ENCODE measurements at places on chromosomes 2 and 18.

DNA sequence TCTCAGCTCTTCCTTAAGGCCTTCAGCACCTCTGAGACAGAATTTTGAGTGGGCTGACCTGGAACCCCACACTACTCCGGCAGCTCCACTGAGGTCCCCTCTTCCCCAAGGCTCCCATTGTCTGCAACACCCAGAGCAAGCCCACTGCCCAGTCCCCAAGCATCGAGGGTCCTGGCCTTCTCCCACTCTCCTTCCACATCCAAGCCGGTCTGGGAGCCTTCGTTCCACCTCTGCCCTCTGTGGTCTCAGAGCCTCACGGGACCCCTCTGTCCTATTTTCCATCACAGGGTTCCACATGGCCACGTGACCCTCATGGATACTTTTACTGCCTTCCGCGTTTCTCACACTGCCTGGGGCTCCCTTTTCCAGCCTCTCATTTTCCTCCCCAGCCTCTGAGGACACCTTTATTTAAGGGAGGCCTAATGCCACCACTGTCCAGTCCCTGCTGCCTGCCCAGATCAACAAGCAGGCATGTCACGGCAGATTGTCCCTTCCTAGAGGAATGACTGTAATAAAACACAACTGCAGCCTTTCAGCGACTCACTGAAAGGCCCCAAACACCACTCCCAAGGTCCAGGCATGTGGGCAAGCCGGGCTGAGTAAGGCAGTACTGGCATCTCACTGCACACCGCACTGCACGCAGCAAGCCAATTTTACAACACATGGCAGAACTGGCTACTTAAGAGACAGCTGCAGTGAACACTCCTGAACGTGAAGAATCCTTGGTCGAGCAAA, 7.9 kb upstream of the SALL3 start:
- no peak for DNase-seq

DNA sequence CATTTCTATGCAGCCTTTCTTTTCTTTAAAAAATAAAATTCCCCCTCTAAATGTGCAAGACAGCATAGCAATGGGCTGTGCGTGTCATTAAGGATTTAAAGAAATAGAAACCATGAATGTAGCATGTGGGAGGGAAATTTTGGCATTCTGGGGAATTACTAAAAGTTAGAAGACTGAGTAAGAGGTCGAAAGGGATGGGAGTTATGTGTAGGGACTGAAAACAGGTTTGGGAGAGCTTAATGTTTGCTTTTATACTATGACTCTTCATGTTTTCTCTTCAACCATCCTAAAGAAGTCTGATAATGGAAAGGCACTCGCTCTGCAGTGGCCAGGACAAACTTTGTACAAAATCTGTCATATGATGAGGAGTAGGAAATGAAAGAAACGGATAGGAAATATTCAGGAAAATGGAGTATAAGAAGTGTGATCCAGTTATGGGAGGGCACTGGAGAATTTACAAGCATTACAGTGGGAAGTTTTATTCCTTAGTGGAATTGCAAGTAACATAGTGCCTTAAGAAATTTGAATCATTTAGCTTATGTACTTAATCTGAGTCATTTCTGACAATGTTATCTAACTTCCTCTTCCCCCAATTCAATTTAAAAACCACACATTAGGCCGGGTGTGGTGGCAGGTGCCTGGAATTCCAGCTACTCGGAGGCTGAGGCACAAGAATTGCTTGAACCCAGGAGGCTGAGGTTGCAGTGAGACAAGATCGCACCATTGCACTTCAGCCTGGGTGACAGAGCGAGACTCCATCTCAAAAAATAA, 20.6 kb downstream of the TMEM87B start:
- no peak for DNase-seq

DNA sequence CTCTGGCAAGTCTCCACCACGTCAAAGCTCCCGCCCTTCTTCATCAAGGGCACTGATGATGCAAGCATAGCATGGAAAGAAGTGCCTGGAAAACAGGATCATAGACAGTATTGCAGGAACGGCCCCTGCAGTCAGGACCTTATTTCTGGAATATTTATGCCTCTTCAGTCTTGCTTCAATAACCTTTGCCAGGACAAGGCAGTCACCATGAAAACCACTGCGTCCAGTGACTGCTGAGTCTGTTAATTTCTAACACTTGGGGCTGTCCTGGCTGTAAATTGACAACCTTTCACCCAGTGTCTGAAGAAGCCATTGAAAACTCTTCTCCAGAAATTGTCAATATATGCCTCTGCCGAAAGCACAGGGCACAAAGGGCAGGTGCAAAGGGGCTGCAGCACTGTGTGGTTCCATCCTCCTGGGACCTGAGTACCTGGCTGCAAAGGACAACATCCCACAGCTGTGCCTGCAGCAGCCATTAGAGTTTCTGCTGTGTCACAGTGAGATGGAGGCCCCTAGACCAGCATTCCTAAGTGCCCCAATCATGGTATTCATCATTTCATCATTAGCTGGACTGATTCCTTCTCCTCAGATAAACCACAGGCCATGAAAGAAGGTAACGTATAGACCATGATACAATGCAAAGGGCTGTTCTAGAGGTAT, 819.6 kb downstream of the RNF144A start:
- DNase-seq = no peak

GRCh38 chr2:9261231-9261883, 54.7 kb downstream of the ASAP2 start:
- DNase-seq = peak; percentile 68

GRCh38 chr18:55265984-55266383, 306.7 kb upstream of the CCDC68 start:
- DNase-seq = no peak

- DNase-seq = no peak
These were observed 96.7 kb downstream of the PMS1 start for GRCh38 chr2:189880832-189881492.
